Brain pericyte (primary cell): ENCODE measurements at places on chromosomes 4 and X.

- DNase-seq: no peak
Observed at GRCh38 chr4:24569662-24570061, 14.7 kb downstream of the DHX15 start.

- no peak for DNase-seq
Observed at GRCh38 chr4:184924516-184924915, 93.8 kb upstream of the HELT start.

DNA sequence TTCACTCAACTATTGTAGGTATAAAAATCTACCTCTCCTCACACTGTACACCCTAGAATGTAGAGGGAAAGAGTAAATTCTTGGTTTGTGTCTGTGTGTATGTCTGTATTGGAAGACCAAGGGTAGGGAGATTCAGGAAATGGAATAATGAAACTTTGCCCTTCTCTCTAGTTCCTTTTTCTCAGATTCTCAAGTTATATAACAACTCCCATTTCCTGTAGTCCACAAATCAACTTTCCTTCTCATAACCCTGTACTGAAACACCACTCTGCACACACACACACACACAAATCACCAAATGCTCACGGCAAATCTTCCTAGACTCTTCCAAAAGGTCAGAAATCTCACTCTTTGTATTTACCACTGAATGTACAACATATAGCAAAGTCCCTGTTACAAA, 824.5 kb upstream of the DIAPH2 start:
- no peak for DNase-seq

- DNase-seq: no peak
Observed at GRCh38 chr4:24884902-24885301, 27.9 kb downstream of the CCDC149 start.

DNA sequence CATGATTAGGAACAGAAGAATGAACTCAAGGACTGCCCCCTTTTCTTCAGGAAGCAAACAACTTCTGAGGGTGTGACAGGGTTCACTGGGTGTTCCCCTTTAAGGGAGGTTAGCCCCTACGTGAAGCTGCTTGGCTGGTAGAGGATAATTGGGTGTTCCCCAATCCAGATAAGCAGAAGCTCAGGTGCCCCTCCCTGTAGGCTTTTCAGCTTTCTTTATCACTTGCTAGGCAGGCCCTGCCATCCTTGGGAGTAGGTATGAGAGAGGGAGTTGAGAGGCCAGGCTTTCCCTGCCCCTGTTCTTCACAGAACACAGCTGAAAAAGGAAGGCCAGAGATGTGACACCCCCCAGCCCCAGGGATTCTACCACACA, 44.2 kb downstream of the RTL9 start:
- no peak for DNase-seq

- DNase-seq: no peak
Observed at GRCh38 chrX:150774798-150775568, 81.8 kb downstream of the MTMR1 start.

- no peak for DNase-seq
Observed at GRCh38 chrX:20789103-20789502, 522.4 kb upstream of the RPS6KA3 start.

DNA sequence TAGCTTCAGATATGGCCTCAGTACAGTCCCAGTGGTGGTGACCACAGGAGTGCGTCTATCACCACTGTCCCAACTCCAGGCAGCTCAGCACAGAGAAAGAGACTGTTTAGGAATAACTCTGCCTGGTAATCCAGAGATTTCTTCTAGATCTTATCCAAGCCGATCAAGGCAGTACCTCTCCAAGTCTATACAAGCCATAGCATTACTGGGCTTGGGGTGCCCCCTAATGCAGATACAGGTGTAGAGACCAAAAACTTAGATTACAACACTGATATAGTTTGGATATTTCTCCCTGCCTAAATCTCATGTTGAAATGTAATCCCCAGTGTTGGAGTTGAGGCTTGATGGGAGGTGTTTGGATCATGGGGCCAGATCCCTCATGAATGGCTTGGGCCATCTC, 100.9 kb downstream of the PTCHD1 start:
- DNase-seq: no peak

DNA sequence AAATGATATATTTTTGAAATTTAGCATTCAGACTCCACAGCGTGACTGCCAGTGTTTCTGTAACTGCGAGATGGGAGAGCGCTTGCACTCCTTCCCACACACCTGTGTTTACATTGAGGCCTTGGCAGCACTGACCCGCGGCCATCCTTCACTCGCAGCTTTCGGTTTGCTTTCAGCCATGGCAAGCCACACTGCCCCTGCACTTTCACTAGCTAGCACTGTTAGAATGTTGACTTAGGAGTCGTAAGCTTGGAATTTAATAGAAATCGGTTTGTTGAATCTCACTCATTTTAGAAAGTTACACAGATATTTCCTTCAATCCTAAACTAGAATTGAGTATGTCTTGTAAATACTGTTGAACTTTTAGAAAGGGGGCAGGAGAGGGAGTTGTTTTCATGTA, 136.2 kb downstream of the CFAP299 start:
- peak; percentile 26 for DNase-seq

DNA sequence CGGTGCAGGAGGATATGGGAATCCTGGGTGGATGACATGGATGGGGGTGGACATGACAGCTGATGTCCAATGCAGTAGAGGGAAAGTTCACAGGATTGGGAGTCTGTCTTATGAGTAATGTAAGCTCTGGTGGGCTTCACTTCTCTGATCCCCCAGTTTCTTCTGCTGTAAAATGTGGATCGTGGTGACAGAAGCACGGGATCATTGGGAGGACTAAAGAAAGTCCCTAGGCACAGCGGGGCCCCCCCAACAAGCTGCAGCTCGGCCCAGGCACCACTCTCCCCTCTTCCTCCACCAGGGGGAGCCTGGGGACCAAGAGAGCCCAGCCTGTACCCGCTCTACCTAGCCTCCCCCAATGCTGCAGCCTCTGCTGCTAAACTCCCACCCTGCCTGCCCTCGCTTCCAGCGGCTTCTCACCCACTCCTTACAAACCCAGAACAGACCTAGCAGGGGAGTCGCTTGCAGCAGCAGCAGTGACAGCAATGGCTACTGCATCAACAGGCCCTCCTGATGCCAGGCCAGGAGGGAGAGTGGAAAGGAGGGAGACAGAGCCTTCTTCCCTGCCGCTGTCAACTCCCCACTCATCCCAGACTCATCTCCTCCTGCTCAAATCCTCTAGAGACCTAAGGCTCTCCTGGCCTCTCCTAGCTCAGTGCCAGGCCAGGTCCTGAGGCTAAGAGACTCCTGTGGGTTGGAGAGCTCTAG, 36.1 kb upstream of the IQSEC2 start:
- DNase-seq: no peak

- DNase-seq: no peak
Observed at GRCh38 chrX:15410947-15411346, 26.7 kb upstream of the VEGFD start.

DNA sequence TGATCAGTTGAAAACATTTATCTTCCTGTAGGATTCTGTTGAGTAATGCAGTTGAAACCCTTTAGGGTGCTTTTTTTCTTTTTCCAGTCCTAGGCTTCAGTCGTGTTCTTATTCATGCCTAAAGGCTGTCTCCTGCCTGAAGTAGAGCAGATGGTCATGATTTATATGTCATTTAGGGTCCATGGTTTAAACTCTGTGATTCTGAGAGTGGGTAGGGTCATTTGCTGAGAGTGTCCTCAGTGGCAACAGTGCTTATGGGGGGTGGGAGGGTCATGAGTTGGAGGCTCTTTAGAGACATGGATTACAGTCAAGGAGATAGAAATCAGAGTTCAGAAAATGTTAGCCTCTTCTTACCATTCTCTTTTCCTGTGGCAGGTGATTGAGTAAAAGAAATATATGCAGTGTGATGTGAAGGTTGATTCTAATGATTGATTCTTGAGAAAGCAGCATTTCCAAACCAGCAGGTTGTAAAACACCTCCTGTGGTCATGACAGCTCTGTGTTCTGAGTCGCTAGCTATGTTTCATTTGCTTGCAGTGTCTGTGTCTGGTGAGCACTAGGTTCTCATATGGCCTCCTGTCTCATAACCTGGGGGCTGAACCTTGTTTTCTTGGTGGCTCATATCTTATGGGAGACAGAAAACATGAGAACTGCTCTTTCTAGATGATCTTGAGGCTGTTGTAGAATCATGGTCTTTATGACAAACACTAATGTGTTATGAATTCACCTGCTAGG, 60.4 kb downstream of the JADE1 start:
- DNase-seq: no peak

DNA sequence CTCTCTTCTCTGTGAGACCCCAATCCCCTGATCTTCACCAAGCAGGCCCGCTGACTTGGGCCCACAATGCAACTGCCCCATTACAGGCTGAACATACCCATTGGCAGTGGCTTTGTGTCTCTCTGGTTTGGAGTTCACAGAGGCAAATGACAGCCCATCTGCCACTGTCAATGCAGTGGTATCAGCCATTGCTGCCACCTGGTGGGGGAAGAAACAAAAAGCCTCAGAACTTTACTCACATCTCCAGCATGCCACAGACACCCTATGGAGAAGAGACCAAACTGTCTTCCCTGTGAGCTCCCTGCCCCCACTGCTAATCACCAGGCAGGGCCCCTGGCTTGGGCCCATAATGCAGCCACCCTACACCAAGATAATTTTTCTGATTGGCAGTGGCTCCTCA, 729.3 kb upstream of the ACTRT1 start:
- DNase-seq: no peak

- DNase-seq: no peak
Observed at GRCh38 chr4:5730436-5730835, 19.4 kb downstream of the EVC start.

GRCh38 chr4:61714387-61714911, 514.3 kb downstream of the ADGRL3 start:
- no peak for DNase-seq

- DNase-seq: no peak
Observed at GRCh38 chrX:13090339-13091110, 46.1 kb upstream of the FAM9C start.

- DNase-seq: no peak
Observed at GRCh38 chr4:69753686-69754085, 6.7 kb downstream of the SULT1B1 start.

DNA sequence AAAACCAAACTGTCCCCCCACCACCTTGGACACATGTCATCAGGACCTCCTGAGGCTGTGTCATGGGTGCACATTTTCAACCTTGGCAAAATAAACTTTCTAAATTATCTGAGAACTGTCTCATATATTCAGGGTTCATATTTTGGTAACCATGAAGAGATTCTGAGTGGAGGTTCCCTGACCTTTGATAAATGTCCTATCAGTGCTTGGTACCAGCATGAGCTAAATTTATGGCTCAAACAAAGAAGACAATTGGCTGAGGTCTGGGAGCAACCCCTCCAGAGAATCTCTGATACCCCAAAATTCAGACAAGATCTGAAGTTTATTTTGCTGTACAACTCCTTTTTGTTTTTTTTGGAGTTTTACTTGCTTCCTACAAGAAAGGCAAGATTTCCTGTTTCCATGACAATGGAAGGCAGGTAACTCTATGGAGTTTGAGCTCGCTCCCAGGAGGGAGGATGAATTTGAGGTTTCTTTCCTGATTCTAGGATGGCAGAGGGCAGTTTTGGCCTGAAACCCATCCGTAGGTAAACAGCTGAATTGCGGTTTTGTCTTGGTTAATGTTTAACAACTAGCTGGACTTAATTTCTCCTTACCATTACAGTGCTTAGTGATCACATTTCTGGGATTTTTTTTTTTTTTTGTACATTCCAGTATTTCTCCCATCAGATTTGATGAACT, 14.5 kb downstream of the UGT2B15 start:
- DNase-seq: no peak

GRCh38 chr4:158875026-158875425, 106.2 kb downstream of the FNIP2 start:
- no peak for DNase-seq

DNA sequence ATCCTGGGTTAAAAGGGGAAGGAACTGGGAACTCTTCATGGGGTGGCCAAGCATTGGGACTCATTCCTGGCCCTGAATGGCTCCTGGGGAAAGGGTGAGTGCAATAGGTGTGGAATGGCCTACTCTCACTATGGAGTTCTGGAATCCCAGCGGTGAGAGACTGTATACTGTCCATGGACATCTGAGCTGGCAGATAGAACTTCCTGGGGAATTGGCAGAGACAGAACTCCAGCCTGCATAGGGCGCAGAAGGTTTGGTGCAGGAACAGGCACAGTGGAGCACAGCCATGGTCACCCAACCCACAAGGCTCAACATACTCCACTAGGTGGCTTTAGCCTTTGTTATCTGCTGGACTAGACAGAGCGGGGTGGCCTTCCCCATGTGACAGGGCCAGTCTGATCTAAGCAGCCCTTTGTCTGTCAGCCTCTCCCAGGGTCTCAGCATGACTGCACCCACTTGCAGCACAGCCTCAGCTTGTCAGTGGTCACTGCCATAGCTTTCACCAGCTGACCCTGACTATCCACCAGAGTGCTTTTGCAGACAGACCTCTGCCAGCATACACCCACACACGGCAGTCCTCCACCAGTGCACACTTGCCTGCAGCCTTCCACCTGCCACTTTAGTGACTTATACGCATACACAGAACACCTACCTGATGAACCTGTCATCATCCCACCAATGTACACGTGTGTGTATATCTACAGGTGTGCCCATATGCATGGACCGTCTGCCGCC, 48.4 kb downstream of the TECRL start:
- no peak for DNase-seq

DNA sequence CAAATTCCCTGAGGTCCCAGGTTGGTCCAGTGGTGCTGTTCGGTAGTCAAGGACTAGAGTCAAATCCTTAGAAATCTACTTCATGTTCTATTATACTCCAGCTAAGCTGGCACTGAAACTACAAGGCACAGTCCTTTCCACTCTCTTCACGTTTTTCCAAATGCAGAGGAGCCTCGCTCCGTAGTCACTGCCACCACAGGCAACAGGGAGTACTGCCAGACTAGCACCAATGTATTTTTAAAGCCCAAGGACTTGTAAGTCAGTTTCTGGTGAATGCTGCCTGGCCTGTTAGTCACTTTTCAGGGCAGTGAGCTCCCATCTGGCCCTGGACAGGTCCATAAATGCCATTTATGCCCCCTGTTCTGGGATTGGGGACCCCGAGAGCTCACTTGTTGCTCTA, 323.5 kb downstream of the FAM47A start:
- no peak for DNase-seq

DNA sequence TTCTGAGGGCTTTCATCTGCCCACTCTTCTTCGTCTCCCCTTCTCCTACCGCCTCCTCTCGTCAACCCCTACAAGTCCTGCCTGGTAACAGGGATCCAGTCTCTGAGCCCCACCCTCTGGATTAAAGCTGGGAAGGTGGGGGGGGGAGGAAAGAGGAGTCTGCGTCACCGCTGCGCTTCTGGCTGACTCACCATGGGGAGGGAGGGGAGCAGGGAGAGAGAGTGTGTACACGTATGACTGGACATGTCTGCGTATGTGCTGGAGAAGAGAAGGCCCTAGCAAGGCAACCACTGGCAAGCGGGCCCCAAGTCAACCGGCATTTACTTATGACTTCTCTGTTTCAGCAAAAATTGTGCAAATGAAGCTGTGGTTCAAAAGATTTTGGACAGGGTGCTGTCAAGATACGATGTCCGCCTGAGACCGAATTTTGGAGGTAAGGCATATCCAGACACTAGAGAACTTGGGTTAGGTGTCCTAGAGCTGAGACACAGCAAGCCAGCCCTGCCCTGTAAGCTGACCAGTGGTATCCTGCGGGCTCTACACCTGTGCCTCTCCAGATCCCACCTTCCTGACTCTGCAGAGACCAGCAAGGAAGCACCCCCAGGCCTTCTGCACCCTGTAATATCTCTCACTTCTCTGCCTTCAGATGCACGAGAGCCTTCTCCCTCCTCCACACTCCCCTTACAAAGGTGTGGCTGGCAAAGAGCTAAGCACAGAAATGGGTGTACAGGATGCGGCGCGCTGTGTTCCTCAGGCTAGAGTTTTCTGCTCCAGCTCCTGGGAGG, 2.5 kb downstream of the GABRQ start:
- DNase-seq: no peak
